ENCODE measurements at places on chromosomes 6 and 20.

DNA sequence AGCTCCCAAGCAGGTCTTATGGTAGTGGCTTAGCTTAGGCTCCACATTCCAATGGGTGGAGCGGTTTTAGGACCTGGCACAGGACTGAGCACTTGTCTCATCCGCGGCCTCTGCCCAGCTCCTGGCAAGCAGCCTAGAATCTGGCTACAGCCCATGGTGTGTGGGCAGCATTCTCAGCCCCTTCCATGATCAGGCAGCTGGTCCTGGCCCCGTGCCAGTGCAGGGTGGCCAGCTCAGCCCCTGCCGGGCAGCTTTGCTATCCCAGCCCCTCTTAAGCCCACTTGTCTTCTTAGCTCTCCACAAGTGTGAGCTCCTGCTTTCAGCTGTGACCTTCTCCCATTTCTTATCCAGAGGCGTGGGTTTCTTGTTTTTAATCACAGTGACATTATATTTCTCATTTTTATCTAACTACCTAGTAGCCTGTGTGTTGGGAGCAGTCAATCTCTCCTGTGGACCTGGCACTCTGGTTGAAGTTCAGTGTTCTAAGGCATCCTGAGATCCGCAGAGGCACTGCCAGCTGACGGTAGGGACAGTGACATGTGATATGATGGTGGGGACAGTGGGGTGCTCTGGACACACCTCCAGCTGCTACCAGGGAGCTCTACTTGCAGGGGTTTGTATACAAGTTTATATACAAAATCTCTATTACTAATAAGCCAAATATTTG lies 119.9 kb upstream of the PRND start:
- no peak for DNase-seq

- DNase-seq = no peak
Observed at GRCh38 chr6:74320074-74320473, 624.1 kb downstream of the CD109 start.

GRCh38 chr6:74447013-74447412 lies 751.0 kb downstream of the CD109 start:
- no peak for DNase-seq

DNA sequence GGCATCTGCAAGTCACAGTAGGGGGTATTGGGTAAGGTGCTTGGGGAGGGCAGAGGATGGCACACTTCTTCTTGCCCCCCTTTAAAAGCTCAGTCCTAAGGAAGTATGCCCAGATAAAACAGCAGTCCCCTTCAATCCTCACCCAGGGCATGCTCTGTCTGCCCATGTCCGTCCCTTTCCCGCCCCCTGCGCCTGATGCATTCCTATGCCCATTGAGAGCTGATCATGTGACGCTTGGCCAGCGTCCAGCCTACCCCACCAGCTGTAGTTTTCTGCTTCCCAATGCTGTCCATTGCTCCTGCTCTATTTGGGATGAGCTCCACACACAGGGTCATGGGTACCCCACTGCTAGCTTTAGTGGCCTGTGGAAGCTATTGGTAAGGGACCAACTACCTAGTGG lies 8.3 kb downstream of the SIGLEC1 start:
- no peak for DNase-seq

DNA sequence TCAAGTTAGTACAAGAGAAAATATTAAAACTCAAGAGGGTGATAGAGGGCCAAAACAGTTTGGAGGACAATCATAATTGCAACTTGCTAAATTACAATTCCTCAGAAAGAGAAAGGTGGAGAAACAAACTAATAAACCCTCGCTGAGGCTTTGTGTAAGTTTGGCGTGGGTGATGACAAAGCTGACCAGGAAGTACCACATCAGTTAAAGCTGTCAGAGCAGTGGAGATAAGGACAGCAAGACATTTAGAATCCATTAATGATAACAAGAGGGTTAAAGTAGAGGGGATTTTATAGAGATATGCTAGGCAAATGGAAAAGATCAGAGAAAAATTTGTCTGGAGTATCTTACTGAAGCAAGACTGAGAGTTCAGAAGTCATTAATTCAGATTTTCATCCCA lies 334.4 kb downstream of the TFAP2B start:
- DNase-seq = no peak

DNA sequence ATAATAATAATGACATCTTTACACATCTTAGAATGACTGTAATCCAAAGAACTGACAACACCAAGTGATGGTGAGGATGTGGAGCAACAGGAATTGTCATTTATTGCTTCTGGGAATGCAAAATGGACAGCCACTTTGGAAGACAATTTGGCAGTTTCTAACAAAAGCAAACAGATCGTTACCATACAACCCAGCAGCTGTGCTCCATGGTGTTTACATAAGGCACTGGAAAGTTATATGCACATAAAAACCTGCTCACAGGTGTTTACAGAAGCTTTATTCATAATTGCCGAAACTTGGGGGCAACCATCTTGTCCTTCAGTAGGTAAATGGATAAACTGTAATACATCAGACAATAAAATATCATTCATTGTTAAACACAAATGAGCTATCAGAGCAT lies 18.3 kb upstream of the ASF1A start:
- DNase-seq = no peak

DNA sequence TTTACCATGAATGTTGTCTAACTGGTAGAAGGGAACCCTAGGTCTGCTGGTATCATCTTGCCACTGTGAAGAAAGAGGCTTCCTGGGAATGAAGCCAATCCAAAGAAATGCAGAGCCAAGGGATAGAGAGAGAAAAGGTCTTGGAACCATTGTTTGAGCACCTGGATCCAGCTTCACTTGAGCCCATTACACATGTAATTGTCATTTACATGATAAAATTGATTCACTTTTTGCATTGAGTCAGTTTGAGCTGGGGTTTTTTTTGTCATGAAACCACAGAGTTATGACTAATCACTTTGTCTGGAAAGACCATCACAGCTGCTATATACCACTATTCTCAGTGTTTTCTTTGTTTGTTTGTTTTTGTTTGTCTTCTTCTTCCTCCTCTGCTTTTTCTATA lies 112.3 kb downstream of the CBLN4 start:
- no peak for DNase-seq

- DNase-seq = no peak
Observed at GRCh38 chr6:135300576-135300975, 119.5 kb downstream of the MYB start.

DNA sequence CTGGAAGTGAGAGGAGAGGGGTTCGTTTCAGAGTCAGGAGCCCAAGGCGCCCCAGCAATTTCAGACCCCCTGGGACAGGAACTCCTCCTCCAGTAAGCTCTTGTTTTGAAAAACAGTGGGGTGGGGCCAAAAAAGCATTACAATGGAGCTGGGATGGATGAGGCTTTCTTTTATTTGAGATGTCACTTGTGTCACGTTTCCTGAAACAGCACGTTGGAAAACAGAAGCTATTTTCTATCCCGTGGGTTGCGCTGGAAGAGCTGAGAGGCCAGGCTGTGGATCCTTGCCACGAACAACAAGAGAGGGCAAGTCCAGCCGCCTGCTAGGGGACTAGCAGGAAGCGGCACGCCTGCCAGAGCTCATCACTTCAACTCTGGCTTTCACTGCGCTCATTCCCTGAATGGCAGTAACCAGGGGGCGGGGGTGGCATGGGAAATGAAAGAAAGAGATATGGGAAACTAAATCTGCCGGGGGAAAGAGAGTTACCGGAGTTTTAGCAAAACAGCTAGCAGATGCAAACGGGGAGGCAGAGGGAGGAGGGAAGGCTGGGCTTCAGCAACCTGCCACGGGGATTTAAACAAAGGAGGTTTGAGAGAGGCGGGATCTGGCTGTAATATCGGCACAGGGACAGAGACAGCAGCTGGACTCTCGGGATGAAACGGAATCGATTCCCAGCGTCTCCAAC lies 34.6 kb downstream of the GCNT2 start:
- DNase-seq = no peak

DNA sequence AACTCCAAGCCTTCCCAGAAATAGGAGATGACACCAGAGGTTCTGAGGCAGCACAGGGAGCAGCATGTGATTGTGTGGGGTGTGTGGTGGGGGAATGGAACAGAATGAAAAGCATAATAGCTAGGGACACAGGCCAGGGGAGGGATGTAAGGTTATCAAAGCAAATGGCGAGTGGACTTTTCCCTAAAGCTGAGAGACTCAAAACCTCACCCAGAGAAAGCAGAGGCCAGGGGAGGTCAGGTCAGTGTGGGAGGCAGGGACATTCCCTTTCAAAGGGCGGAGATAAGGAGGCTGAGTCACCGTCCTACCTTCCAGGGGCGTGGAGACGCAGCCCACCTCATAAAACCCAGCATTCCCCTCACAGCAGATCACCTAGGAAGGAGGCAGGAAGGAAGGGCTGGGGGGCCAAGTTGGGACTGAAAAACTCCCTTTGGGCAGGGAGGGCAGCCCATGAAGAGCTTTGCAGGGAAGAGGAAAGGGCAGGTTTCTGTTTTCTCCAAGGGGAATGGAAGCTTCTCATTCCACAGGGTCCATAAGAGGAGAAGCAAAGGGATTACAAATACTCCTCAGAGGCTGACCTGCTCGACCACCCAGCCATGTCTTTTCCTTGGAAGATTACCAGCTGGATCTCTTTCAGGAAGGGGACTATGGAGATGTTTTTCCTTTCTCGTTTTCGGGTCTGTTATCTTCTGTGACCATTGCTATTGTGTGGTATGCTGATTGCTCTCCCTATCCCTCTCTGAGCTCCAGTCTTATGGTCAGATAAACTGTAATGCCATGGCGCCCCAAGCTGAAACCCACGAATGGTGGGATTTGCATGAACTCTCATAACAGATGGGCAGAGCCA lies 9.6 kb upstream of the LY6G5C start:
- no peak for DNase-seq

DNA sequence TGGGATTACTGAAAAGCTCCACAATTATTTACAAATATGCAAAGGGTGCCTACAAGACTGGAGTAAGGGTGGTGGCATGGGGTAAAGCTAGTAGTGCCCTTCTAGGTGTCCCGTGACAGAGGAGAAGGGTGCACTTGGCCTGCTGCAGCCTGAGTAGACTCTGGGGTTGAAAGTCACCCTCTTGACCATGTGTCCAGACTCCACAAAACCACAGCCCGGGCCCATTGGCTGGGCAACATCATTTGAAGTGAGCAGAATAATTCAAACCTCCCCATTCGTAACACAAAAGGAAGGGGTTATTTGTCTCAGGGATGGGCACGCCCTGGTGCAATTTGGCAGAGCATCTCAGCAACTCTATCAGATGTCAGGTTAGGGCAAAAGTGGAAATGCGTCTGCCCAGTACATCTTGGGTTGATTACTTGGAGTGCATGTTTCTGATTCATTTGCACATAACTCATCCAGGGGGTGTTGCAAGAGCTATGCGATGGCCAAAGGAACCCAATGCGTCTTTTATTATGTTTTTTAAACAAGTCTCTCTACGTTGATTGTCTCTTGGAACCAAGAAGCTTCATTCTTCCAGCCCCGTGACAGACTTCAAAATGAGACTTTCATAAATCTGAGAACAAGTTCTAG lies 56.7 kb downstream of the ISM1 start:
- no peak for DNase-seq

- DNase-seq = no peak
Observed at GRCh38 chr6:123629258-123629941, 7.3 kb downstream of the TRDN start.

DNA sequence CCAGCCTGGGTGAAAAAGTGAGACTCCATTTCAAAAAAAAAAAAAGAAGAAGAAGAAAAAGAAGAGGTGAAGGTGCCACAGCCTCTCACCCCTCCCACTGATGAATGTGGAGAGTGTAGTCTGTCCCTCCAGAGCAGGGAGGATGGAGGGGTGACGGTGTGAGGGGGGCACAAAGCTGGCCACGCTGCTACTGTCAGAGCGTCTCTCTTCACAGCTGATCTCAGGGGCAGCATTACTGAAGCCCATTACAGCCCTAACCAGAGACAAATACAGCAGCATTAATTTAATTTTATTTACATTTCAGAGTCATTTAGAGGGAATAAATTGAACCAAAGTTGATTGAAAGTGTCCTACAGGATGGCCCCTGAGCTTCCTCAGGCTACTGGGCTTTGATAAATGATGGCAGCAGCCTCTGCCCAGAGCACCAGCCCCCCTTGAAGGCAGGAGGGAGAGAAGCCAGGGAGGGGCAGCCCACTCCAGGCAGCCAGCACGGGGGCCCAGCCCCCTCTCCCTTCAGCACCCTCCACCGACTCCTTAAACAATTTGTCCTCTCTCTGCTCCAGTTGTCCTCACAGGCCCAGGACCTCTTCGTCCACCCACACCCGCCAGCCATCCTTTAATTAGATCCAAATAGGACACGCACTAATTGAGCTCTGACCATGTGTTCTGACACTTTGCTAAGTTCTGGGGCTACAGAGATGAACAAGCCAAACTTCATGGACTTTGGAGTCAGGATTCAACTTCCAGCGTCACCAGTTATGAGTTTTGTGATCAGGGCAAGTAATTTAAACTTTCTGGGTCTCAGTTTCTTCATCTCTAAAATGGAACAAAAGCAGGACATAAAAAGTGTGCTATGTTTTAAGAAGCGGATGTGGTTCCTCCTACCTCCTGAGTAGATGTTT lies 18.6 kb upstream of the ZFAND3 start:
- DNase-seq = no peak

DNA sequence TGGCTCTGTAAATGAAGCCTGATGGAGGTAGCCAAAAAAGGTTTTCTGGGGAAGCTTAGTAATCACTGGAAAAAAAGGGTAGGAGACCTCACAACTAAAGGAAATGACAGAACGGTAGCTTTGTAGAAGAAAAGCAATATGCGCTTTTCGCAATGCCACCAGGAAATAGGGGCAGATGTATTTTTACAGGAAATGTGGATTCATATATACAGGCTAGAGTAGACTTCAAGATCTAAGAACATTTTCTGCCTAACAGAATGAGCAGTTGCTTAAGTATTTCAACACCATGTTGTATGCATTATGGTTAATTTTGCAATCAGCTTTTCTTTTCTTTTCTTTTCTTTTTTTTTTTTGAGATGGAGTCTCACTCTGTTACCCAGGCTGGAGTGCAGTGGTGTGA lies 219.6 kb downstream of the CD83 start:
- DNase-seq = no peak

- DNase-seq = no peak
Observed at GRCh38 chr20:35307666-35308653, 15.7 kb upstream of the FAM83C start.

GRCh38 chr6:161443848-161444247 lies 170.0 kb upstream of the AGPAT4 start:
- DNase-seq = no peak

DNA sequence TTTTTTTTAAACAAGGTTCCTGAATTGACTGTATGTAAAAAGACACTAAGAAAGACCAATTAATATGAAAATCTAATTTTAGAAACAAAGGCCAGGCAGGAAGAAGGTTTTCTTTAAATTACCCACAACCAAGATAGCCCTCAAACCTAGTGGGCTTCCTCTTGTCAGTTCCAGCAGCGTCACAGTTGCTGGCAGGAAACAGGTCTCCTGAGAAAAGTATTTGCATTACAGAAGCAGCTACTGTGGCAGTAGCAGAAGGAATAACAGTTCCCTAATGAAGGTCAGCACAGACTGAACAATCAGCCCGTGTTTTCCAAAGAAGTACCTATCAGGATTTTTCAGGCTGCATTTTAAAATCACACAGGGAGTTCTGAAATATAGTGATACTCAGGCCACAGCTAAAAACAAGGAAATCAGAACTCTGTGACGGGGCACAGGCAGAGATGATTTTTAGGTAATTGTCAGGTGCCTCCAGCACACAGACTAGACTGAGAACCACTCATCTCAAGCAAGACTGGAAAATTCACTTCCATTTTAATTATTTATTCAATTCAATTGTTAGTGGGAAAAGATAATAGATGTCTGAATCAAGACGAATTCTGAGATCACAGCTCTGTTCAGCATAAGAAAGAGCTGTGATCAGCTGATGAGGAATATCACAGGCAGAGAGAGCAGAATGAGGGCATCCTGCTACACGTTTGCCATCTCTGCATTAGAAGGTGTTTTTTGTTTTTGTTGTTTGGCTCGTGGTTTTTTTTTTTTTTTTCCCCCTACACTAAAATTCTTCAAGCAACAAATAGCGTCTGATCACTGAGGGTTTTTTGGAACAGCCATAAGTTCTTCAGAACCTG lies 230.5 kb upstream of the KHDRBS2 start:
- DNase-seq = no peak

Measured in activated gamma-delta T cell treated with Interleukin-2 at 50 U/mL for 16 hours (primary cell).